ENCODE measurements at places on chromosomes 7 and 10.
A peak's percentile ranks its signal among the peaks of the same experiment; 100 is the strongest.

GRCh38 chr10:22454634-22455033 is 109.3 kb downstream of the SPAG6 start:
- no peaks in the 10 kb centered on the region for H3K36me3 ChIP-seq
- peak overlapping the region; percentile 46 for H3K4me3 ChIP-seq
- peak overlapping the region; percentile 85 for H3K27ac ChIP-seq
- H3K4me1 ChIP-seq: peaks cover 34% of the 10 kb centered on the region
- DNase-seq: no peak

- H3K27me3 ChIP-seq: peaks cover 52% of the 10 kb centered on the region
- no peak for DNase-seq
- peaks cover 34% of the 10 kb centered on the region for H3K4me1 ChIP-seq
- H3K4me3 ChIP-seq: peak overlapping the region; percentile 68
- no peak overlapping the region for H3K27ac ChIP-seq
- no peaks in the 10 kb centered on the region for H3K36me3 ChIP-seq
These were observed 1.6 kb downstream of the PRR15 start for GRCh38 chr7:29565224-29565630.

GRCh38 chr10:127973791-127974311 is 66.9 kb downstream of the PTPRE start:
- no peak overlapping the region for H3K27ac ChIP-seq
- no peaks in the 10 kb centered on the region for H3K4me1 ChIP-seq
- H3K27me3 ChIP-seq: peaks cover 25% of the 10 kb centered on the region
- H3K36me3 ChIP-seq: no peaks in the 10 kb centered on the region

GRCh38 chr10:69037489-69037888 is 48.9 kb downstream of the KIFBP start:
- H3K27me3 ChIP-seq: no peaks in the 10 kb centered on the region
- H3K27ac ChIP-seq: no peak overlapping the region
- no peaks in the 10 kb centered on the region for H3K36me3 ChIP-seq

DNA sequence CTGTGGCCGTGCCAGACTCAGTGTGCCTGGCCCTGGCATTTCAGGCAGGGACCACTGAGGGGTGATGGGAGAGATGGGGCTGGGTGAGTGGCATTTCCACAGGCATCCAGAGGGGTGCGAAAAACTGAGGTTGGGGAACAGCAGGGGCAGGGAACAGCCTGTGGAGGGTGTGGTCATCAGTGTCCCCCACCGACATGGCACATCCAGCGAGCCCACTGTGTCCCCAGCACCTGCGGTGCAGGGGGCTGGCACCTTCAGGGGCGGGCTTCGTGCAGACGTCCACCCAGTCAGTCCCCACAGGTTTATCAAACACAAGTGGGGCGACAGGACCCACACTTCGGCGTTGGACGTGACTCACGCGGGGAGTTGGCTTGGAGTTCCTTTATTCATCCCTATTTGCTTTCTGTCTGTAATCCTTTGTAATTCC is 14.8 kb downstream of the CUX1 start:
- H3K4me3 ChIP-seq: no peak overlapping the region
- peaks cover 1% of the 10 kb centered on the region for H3K36me3 ChIP-seq
- DNase-seq: no peak
- H3K4me1 ChIP-seq: peaks cover 50% of the 10 kb centered on the region
- H3K27ac ChIP-seq: no peak overlapping the region
- no peaks in the 10 kb centered on the region for H3K27me3 ChIP-seq

DNA sequence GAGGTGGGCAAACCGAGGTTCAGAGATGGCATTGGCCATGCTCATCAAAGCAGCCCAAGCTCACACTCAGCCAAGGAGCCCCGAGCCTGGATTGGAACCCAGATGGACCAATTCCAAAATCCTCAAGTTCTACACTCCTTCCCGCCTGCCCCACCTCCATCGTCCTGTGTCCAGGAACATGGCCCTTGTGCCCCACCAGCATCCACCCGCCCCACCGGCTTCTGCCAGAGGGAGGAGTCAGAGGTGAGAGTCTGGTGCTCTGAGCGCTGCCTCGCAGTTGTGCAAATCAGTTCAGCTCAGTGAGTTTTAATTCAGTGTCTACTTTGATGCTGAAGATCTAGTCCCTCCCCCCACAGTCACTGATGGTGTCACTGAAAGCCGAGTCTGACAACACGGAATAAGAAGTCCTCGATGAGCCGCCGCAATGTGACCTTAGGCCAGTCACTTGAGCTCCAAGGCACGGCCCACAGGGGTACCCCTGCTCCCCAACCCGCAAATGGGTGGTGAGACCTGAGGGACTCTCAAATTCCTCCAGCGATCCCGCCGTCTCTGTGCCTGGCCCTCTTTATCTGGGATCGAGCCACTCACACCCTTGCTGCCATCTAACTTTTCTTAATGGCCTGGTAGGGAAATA is 26.3 kb downstream of the PRKAG2 start:
- peak overlapping the region; percentile 85 for H3K27ac ChIP-seq
- peak overlapping the region; percentile 81 for H3K4me3 ChIP-seq
- no peak for DNase-seq
- peaks cover 1% of the 10 kb centered on the region for H3K36me3 ChIP-seq
- H3K27me3 ChIP-seq: no peaks in the 10 kb centered on the region

- H3K27me3 ChIP-seq: no peaks in the 10 kb centered on the region
- no peak for DNase-seq
- no peak overlapping the region for H3K27ac ChIP-seq
- no peaks in the 10 kb centered on the region for H3K4me1 ChIP-seq
These were observed 462.8 kb upstream of the ZWINT start for GRCh38 chr10:56823849-56824248.

GRCh38 chr10:22832066-22832602 is 95.7 kb upstream of the ARMC3 start:
- no peak overlapping the region for H3K27ac ChIP-seq
- no peak overlapping the region for H3K4me3 ChIP-seq
- no peaks in the 10 kb centered on the region for H3K27me3 ChIP-seq
- DNase-seq: no peak

- DNase-seq: no peak
- H3K27me3 ChIP-seq: no peaks in the 10 kb centered on the region
- peaks cover 20% of the 10 kb centered on the region for H3K4me1 ChIP-seq
- H3K27ac ChIP-seq: peak overlapping the region; percentile 73
- peak overlapping the region; percentile 42 for H3K4me3 ChIP-seq
- peaks cover 14% of the 10 kb centered on the region for H3K36me3 ChIP-seq
These were observed 163.7 kb downstream of the SRPK2 start for GRCh38 chr7:105224884-105225651.

GRCh38 chr7:69367780-69368179 is 230.5 kb upstream of the AUTS2 start:
- no peak for DNase-seq
- H3K27ac ChIP-seq: no peak overlapping the region
- no peaks in the 10 kb centered on the region for H3K27me3 ChIP-seq
- no peak overlapping the region for H3K4me3 ChIP-seq
- no peaks in the 10 kb centered on the region for H3K4me1 ChIP-seq
